ENCODE measurements at places on chromosomes 7 and 10. TPM values are rescaled to one million over a fixed set of nuclear protein-coding genes. Genes with fewer than 3 reads are reported as not detected.
A peak's percentile ranks its signal among the peaks of the same experiment; 100 is the strongest.

DNA sequence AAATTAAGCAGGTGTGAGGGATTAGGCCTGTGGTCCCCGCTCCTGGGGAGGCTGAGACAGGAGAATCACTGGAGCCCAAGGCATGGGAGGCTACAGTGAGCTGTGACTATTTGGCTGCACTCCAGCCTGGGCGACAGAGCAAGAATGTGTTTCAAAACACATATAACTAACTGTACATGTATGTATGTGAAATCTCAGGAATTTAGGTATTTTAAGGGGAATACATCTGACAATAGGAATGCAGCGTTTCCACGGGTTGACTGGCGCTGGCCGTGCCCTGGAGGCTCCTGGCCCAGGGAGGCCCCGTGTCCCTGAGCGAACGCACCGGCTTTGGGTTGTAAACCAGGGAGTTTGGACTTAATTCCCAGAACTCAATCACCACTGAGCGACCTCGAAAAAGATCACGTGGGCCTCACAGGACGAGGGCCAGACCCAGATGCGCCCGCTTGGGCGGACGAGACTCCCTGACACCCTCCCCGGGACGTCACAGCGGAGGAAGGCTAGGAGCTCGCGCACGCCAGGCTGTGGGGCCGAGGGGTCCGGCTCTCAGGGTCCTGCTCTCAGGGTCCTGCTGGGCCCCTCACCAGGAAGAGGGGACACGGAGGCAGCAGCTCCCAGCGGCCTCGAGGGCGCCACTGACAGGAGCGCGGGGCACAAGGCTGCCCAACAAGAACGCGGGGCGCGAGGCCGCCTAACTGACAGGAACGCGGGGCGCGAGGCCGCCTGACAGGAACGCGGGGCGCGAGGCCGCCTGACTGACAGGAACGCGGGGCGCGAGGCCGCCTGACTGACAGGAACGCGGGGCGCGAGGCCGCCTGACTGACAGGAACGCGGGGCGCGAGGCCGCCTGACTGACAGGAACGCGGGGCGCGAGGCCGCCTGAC lies 18.4 kb downstream of the PTPRN2 start:
- DNase-seq: no peak

- no peak for DNase-seq
These were observed 31.8 kb upstream of the MSMB start for GRCh38 chr10:46077731-46078413.

DNA sequence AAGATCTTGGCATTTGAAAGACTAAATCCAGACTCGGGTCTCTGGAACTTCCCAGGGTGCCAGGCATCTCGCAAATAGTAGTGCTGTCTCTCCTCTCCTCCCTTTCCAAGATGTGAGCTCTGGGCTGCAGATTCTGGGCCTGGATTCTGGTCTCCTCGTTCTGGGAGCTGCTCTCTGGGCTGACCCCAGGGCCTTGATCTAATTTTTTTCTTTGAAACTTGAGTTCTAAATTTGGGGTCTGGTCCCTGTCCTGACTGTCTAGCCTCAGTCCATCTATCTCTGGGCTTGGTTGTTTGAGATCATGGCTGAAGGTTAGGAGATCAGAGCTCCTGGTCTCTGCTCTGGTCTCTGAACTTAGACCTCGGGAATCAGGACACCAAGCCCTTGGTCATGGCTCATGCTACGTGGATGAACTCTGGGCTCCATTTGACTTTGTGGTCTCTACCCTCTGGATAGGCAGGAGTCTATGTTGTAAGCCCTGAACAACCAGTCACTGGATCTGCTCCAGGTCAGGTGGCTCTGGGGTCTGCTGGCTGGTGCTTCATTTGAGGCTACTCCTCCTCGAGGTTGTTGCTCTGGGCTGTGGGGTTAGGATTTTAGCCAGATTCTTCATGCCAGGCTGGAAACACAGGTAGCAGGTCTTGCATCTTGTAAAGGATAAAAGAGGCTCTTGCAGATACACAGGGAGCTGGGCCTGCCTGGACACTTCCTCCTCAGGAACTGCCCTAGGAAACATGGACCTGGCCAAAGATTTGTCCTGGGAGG lies 8.0 kb upstream of the MBL2 start:
- no peak for DNase-seq

HYAL4 gene
- not detected for total RNA-seq

DNA sequence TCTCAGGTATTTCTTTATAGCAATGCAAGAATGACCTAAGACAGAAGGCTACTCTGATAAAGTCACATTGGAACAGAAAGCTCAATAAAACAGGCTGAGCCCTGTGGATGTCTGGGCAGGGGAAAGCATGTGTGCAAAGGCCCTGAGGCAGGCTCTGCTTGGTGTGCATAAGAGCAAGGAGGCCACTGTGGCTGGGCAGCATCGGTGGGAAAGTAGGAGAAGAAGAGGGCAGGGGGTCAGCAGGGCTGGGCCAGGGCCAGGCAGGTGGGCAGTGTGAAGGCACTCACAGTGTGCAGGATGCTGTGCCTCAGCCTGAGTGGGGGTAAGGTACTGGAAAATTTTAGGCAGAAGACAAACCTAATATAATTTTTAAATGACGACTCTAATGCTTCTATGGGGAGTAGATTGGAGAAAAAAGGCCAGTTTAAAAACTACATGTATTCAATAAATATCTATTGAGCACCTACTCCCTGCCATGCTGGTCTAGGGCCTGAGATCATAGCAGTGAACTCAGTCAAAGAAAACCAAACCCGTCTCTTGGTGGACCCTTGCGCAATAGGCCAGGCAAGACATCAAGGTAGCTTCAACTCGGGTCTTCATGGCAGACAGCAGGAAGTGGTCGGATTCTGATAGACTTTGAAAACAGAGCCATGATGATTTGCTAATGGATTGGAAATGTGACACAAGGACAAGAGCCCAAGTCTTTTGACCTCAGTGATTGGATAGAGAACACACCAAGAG lies 572.3 kb downstream of the TCERG1L start:
- no peak for DNase-seq

PAPSS2 gene
- 71.8 TPM for total RNA-seq

GRCh38 chr7:128322040-128322643 lies 21.6 kb downstream of the RBM28 start:
- DNase-seq: peak; percentile 43

DNA sequence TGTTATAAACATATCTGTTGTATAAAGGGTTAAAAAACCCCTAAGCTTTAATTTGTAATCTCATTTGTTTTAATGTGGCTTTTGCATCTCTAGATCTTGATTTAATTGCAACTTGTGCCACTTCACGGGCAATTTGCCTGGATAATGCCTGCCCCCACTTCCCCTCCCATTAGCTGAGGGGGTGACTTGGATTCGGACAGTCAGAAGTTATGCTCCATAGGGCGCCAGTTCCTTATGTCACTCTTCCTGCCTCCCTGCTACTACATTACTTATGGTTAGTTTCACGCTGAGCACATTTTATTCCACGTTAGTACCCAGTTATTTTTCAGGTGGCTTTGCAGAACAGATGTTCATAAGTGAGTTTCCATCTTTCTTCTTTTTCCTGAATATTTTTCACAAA lies 1015.2 kb upstream of the PHF14 start:
- DNase-seq: no peak

TBATA gene
- total RNA-seq: not detected

DNA sequence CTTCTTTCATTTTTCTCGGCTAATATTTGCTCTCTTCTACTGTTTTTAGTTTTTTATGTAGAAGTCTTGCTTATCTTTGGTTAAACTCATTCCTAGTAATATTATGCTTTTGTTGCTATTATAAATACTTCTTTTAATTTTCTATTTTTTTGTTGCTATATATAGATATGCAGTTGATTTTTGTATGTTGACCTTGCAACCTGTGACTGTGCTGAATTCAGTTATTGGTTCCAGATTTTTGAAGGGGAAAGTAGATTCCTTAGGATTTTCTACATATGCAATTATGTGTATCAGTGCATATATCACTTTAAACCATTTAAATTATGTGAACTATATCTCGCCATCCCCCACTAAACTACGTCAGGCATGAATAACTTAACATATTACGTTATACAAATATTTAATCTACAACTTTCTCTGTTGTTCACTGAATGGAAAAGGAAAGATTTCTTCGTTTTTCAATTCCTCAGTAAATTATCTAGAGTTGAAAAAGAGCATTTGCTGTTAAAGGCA lies 71.5 kb downstream of the IDE start:
- DNase-seq: no peak

SYT15B gene
- 0.94 TPM for total RNA-seq

HK1 gene
- 128 TPM for total RNA-seq

- DNase-seq: peak; percentile 47
These were observed 551 bp downstream of the KCND2 start for GRCh38 chr7:120273476-120273975.

ELFN1 gene
- total RNA-seq: 0.09 TPM

- no peak for DNase-seq
These were observed 154.8 kb downstream of the LRRC4 start for GRCh38 chr7:127876393-127876792.

DNA sequence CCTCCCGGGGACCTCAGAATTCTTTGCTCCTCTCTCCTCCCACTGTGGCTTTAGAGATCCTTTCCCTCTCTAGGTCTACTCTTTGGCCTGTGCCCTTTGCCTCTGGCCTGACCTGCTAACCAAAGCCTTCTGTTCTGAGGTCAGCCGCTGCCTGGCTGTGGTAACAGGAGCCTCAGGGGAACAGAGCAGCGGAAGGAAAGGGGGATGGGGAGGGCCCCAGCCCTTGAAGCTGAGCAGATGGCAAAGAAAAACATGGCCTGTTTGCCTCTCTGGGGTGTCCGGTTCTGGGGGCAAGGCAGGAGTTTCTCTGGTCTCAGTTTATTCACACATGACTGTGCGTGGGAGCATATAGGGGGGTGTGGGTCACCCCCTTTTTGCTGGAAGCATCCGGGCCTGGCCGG lies 28.2 kb downstream of the COL26A1 start:
- no peak for DNase-seq

- DNase-seq: no peak
These were observed 753.2 kb downstream of the DNAJB9 start for GRCh38 chr7:109322833-109323232.

- DNase-seq: no peak
These were observed 152.5 kb downstream of the WDR37 start for GRCh38 chr10:1208366-1209311.

PAX4 gene
- not detected for total RNA-seq

ASB15 gene
- total RNA-seq: not detected

EN2 gene
- total RNA-seq: not detected

GRCh38 chr7:4025694-4026615 lies 656.1 kb upstream of the FOXK1 start:
- DNase-seq: no peak

DNA sequence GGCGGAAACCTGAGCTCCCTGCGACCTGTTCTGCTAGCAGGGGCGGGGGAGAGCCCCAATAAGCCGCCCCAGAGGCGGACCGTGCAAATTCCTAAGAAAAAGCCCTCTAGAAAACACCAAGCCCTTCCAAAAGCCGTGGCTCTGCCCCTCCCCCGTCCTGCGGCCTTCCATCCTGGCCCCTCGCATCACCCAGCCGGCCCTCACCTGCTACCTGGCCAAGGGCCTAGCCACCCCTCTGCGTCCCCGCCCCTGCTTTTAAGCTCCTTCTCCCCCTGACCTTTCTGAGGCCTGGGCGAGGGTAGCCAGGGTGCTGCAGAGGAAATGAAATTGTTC lies 24.9 kb downstream of the SKIDA1 start:
- DNase-seq: no peak

- no peak for DNase-seq
These were observed 276.9 kb downstream of the ZMYND11 start for GRCh38 chr10:412109-412508.

TMEM139 gene
- total RNA-seq: 131 TPM

GPR37 gene
- 1.8 TPM for total RNA-seq

DNA sequence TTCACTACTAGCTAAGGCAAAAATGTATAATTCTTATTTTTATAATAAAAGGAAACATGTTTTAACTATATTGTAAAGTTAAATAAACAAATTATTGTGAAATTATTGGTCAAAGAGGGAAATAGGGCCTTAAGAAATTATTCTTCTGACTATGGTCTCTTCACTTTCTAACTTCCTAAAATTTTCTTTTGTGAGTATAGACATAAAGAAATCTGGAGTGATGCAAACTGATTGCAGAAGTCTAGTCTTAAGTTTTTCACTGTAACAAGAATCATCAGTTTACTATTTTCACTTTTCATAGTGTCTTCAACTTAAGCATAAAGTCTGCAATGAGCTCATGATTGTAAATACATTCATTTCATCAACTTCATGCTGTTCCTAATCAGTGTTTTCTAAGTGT lies 525.4 kb downstream of the TFEC start:
- DNase-seq: no peak

DNA sequence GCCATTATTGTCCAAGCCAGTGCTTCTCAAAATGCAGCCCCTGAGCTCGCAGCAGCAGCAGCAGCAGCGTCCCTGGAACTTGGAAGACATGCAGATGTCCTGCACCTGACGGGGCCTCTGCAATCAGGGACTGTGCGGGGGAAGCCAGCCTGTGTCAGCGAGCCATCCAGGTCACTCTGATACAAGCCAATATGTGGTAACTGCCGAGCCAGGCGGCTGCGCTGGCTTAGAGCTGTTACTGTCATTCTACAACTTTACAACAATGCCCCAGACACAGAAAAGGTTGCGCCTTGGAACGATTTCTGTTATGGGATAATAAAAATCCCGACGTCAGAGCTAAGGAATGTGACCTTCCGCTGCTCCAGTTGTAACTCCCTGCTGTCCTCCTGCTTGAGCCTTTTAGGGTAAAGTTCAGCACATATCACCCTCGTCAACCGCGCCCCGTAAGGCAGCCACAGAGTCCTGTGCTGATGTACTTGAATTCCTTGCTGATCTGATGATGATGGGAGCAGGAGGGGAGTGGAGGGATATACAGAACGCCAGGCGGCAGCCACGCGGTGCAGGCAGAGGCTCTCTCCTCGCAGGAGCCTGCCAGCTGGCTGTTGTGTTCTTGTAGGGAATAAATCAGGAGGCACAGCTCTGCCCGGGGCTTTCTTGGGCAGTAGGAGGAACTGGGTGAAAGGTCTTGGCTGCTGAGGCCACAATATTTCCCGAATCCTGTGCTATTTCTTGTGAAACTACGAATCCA lies 20.0 kb upstream of the CRYGN start:
- peak; percentile 86 for DNase-seq

GRCh38 chr10:13779748-13780147 lies 193.0 kb downstream of the PRPF18 start:
- no peak for DNase-seq

- DNase-seq: no peak
These were observed 51.2 kb upstream of the CARD11 start for GRCh38 chr7:3094701-3095445.

DNA sequence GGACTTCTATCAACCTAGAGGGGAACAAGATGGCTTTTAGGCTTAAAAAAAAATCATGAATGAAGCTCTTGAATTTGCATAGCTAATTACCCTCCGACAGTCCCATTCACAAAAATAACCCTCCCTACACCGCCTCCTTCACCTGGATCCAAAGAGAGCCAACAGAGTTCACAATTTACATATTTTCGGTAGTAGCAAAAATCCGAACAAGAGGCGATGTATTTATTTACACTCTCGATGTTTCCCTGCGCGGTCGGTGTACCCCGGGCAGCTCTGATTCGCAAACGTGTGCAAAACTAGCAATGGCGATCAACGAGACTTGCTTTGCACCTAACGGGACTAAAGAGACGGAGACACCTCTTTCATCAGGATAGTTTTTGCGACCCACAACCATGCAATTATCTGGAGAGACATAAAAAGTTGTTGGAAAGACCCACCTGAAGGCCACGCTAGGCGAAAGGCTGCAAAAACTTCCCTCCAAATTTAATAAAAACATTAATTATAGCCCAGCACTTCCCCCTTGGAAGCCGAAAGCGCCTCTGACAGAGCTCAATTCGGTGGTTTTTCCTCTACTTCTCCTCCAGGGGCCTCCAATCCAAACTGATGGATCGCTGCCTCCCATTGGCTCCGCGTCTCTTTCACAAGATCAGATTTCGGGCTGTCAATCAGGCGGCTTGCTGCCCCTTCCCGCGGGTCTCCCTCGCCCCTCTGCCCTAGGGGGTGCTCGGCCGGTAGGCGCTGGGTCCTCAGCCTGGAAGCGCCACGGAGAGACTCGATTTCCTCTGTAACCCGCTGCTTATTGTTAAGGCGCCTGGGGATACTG lies at the start of gene ETV1:
Gene ETV1 (minus strand): TSS at position 541 of the 823 bp plus-strand sequence. CDS start 614 bp downstream, outside the sequence.
- peak; percentile 47 for DNase-seq

All from PC-9 (cell line).